ENCODE measurements at places on chromosomes 13 and 19. TPM values are rescaled to one million over a fixed set of nuclear protein-coding genes. Genes with fewer than 3 reads are reported as not detected.

DNA sequence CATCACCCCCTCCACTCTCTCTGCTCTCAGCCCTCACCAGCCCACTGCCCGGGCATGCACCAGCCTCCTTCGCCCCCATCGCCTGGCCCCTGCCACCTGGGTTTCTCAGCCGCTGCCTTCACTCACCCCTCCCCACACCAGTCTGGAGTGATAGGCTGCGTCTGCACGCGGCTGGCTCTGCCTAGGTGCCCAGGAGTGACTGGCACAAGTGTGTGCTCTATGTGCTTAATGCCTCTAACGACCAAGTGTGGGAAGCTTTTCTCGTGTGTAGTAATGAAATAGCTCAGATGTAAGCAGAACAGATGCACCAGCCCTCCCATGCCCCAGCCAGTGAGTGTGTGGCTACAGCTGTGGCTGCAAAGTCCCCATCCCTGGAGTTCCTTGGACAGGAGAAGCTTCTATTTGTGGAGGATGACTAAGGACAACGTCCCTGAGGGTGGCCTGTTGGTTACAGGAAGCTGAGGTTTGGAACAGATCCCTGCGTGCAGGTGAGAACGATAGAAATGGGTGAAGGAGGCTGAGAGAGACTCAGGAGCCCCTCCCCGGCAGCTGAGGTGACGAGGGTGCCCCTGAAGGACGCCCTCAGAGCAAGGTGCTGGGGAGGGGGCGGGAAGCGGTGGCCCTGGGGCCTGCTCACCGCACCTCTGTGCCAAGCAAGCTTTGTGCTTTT, 35.6 kb downstream of the ATP11A start:
- DNase-seq: no peak

DNA sequence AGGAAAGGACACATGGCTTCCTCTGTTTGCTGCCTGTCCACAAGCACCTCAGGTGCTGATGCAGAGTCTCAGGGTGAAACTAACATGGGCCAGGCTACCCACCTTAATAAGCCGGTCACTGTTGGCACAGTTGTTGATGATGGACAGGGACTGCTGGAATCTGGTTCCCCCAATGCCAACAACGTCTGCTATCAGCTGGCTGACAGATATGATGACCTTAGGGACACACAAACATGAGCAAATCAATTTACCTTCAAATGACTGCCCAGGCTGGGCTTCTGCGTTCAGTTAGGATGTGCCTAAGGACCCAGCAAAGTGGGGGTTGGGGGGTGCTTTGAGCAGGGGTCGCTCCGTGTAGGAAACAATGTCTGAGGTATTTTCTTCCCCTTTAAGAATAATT, 77.1 kb upstream of the SLC15A1 start:
- no peak for DNase-seq

DNA sequence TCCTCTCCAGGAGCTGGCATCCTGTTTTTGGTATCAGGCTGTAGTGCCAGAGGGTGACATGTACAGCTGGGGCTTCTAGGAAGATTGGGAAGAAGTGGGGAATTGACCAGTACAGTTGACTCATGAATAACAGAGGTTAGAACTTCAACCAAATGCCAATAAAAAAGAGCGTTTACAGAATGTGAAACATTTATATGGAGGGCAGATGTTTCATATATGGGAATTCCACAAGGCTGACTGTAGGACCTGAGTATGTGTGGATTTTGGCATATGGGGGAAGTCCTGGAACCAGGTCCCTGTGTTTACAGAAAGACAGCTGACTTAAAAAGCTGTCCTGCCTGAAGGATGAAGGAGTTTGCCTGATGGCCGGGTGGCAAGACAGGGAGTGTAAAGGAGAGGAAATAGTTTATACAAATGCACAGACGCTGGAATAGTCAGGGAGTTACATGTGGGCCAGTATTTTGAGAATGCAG, 5.2 kb downstream of the CHAMP1 start:
- no peak for DNase-seq

MAP4K1 gene
- total RNA-seq: 0.43 TPM

DNA sequence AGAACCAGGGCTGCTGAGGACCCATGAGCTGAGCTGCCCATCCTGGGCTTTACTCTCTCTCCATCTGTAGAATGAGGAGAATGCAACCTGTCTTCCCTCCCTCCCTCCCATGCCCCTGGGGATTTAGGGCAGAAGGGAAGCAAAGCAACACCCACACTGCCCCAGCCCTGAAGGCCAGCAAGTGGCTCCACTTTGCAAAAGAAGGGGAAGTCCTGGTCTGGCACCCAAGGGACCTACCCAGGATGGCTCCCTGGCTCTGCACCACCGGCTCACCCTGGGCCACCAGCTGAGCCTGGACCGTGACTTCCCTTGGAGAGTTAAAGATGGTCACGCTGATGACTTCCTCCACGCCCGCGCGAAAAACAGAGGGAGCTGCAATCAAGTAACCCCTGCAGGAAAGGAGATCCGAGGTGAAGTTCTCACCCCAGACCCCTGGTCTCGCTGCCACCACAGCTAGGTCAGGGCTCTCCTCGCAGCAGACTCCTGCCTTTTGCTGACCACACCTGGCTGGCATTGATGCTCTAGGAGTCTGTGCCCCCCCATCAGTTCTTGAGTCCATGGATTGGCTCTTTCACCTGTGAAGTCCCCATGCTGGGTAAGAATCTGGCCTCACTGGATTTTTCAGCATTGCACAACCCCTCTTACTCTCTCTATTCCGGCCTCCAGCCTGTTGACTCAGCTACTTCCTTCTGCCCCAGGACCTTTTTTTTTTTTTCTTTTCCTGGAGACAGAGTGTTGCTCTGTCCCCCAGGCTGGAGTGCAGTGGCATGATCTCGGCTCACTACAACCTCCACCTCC, 4.6 kb downstream of the CPAMD8 start:
- peak; percentile 19 for DNase-seq

EBI3 gene
- total RNA-seq: not detected

PRSS57 gene
- total RNA-seq: not detected

DNA sequence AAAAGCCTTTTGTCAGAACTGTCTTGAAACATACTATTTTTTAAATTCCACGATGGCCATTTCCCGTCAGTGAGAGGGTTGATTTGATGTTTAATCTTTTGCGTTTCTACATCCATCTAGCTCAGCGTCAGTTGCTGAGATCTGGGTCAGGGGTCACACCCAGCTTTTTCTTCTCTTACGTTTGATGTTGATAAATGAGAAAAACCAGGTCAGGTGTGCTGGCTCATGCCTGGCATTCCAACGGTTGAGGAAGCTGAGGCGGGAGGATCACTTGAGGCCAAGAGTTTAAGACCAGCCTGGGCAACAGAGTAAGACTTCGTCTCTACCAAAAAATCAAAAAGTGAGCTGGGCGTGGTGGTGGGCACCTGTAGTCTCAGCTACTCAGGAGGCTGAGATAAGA, 168.9 kb downstream of the PTPRS start:
- DNase-seq: no peak

DNA sequence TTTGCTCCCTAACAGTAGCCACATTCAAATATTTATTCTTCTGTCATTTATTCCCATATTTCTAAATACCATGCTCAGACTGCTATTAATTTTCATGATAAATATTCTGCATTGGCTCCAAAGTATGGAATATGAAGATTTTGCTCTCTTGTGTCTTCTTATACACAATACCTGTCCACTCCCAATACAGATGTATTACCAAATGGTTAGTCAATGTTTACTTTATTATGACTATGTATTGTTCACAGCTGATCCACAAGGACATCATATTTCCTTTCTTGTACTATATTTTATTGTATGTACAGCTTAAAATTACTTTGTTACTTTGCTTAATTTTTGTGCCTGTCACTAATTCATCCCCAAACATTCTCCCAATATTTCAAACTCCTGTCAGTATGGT, 322.3 kb downstream of the OXGR1 start:
- no peak for DNase-seq

TIMM29 gene
- total RNA-seq: 50.2 TPM

DNA sequence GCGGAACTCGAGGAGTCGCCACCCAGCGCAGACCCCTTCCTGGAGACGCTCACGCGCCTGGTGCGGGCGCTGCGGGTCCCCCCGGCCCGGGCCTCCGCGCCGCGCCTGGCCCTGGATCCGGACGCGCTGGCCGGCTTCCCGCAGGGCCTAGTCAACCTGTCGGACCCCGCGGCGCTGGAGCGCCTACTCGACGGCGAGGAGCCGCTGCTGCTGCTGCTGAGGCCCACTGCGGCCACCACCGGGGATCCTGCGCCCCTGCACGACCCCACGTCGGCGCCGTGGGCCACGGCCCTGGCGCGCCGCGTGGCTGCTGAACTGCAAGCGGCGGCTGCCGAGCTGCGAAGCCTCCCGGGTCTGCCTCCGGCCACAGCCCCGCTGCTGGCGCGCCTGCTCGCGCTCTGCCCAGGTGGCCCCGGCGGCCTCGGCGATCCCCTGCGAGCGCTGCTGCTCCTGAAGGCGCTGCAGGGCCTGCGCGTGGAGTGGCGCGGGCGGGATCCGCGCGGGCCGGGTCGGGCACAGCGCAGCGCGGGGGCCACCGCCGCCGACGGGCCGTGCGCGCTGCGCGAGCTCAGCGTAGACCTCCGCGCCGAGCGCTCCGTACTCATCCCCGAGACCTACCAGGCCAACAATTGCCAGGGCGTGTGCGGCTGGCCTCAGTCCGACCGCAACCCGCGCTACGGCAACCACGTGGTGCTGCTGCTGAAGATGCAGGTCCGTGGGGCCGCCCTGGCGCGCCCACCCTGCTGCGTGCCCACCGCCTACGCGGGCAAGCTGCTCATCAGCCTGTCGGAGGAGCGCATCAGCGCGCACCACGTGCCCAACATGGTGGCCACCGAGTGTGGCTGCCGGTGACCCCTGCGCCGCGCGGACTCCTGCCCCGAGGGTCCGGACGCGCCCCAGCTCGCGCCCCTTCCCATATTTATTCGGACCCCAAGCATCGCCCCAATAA, 2.3 kb downstream of the AMH start:
- DNase-seq: no peak

DNA sequence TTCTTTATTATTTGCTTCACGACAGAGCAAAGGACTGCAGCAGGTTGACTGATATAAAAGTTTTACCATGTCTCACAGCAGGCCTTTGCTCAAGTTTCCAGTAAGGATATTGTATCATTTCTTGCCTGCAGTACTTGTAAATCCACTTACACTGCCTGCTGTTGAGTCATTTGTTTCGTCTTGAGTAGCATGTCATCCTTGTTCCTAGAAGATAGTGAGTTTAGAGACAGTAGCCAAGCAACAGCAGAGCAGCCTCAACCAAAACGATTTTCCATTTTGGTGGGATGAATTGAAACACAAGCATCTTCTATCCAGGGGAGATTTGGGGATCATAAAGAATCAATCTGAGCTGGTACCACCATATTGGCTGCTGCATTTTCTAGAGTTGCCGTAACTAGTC, 24.0 kb upstream of the ALOX5AP start:
- no peak for DNase-seq

DNA sequence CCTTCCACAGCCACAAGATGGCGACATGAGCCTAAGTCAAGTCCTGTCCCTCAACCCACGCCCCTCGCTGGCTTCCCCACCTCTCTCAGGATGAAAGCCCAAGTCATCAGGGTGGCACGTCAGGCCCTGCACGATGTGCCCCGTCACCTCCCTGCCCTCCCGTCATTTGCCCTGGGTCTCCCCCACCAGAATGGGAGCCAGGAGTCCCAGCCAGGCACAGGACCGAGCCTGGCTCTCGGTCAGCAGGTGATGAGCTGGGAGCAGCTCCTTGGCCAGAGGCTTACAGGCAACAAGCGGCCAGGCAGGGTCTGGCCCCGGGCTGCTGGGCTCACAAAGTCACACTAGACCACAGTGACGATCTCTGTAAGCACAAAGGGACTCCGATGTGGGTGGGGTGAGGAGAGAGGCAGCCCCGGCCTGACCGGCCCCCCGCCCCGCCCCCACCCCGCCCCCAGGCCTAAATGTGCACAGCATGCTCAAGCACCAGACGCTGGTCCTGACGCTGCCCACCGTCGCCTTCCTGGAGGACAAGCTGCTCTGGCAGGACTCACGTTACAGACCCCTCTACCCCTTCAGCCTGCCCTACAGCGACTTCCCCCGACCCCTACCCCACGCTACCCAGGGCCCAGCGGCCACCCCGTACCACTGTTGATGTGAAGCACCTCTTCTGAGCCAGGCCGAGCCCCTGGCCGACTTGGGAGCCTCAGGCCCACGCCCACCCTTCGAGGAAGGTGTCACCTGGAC, 7.3 kb downstream of the MRPL4 start:
- no peak for DNase-seq

DNA sequence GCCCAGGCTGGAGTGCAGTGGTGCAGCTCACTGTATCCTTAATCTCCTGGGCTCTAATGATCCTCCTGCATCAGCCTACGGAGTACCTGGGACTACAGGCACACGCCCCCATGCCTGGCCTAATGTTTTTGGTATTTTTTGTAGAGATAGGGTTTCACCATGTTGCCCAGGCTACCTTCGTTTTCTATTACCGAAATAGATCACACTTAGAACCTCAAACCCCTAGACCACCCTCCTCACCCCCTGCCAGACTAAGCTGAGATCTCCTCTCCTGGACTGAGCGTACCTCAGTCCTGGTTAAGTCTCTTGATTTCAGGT, 391 bp downstream of the KLF1 start:
- no peak for DNase-seq

ZNF610 gene
- total RNA-seq: 1.3 TPM

DNA sequence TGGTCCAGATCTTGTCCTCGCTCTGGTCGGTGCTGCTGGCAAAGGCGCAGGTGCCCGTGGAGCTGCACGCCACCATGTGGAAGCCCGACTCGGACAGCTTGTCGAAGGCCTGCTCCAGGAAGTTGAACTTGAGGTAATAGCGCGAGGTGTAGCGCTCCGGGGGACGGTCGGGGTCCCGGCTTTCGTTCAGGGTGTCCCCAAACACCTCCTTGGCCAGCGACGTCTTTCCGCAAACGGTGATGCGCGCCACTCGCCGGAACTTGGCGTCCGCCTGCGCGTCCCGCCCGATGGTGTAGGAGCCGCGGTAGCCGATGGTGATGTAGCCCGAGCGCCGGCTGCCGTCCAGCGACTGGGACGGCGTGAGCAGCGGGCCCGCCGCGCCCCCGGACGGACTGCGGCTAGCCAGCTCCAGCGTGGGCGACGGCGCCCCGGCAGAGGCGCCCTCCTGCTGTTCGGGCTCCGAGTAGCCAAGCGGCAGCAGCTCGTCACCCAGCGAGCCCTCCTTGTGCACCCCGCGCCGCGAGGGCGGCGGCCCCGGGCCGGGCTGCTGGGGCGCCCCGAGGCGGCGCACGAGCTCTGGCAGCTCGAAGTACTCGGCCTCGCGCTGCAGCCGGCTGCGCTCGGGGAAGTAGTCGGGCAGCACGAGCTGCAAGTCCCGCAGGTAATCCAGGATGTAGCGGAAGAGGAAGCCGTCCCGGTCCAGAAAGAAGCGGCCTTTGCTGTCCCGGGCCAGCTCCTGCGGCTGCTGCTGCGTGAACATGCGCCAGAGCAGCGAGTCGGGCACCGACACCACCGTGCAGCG, 801 bp downstream of the KCTD12 start:
- DNase-seq: no peak

DNA sequence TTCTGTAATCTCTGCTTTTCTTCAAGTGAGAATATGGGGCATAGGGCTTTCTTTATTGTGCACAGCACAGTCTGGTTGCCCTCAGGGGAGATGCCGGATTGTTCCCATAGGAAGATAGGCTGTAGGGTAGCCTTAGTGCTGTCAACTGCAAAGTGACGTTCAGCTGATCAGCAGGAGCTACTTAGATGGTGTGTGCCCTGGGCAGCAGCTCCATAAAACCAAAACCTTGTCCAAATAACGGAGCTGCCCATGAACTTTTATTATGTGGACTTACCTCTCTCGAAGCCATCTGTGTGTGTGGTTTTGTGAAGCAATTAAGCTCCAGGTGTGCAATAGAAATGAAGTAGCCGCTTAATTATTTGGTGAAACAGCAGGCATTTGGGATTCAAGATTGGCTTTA, 120.0 kb upstream of the RNF113B start:
- DNase-seq: no peak

All from epithelial cell of proximal tubule (primary cell).